GM12878 (cell line): ENCODE measurements at places on chromosomes 11 and 22. TPM values are rescaled to one million over a fixed set of nuclear protein-coding genes. Genes with fewer than 3 reads are reported as not detected.

The NKAPD1 gene
- polyA plus RNA-seq = 17.2 and 21.5 TPM in 2 replicates

The SLC22A6 gene
- polyA plus RNA-seq = not detected in 2 replicates

The ZDHHC8 gene
- 2.3 and 2.6 TPM in 2 replicates for polyA plus RNA-seq

The INS gene
- polyA plus RNA-seq = not detected in 2 replicates

DNA sequence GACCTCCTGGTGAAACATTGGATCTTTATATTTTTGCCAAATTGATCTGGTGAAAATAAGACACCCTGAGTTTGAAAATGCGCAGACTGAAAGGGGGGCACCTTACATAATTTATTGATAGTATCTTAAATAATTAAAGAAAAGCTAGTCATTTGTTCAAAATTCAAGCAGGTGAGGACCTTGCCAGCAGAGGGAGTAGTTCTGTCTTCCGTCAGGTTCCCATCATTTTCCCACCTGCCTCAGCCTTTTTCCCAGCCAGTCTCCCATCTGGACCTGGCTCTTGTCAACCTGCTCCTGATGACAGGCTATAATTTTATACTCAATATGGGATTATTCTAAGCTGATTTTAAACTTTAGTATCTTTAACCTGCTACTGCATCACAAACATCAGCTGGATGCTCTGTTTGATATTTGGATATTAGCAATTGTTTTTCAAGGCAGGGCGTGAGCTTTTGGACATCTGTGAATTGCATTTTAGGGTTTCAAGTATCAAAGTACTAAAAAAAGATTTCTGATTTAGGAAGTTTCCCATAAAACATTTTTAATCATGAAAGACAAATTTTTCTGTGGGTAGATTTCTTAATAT, 132.0 kb downstream of the ELP4 start:
- no peak for DNase-seq

- no peak for DNase-seq
Measured at GRCh38 chr22:42714308-42714707, 6.4 kb downstream of the A4GALT start.

GRCh38 chr22:48104766-48105165, 1342.3 kb downstream of the TBC1D22A start:
- no peak for DNase-seq

DNA sequence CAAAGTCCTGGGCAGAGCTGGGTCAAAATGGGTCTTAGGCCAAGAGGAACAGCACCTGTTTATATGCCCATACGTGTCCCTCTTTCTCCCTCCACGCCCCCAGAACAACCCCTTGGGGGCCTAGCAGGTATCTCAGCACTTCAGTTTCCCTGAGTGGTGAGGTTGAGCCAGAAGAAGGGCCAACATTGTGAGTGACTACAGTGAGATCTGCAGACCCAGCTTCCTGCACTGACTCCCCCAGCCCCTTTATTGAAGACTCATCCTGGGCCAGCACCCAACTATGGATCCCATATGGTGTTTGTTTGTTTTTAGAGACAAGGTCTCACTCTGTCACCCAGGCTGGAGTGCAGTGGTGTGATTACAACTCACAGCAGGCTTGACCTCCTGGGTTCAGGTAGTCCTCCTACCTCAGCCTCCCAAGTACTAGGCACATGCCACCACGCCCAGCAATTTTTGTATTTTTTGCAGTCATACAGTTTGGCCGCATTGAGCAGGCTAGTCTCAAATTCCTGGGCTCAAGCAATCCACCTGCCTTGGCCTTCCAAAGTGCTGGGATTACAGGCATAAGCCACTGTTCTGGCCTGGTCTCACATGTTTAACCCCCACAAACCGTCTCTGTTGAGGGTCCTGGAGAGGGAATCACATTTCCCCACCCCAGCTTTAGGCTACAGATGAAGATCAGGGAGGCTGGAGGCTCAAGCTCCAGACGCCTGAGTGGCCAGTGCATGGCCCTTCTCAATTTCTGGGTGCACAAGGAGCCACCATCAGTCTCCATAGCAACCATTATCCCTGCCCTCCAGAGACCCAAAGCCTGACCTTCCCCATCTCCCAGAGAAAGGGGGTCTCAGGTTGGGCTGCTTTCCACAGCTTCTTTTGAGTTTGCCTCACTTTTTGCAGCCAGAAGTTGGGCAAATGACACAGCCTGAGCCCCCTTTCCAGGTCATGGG, 1.7 kb upstream of the LARGE2 start:
- no peak for DNase-seq

GRCh38 chr11:78298291-78298771, 109.6 kb downstream of the USP35 start:
- no peak for DNase-seq

- DNase-seq = no peak
Measured at GRCh38 chr11:63805844-63806415, 7.3 kb upstream of the SPINDOC start.

DNA sequence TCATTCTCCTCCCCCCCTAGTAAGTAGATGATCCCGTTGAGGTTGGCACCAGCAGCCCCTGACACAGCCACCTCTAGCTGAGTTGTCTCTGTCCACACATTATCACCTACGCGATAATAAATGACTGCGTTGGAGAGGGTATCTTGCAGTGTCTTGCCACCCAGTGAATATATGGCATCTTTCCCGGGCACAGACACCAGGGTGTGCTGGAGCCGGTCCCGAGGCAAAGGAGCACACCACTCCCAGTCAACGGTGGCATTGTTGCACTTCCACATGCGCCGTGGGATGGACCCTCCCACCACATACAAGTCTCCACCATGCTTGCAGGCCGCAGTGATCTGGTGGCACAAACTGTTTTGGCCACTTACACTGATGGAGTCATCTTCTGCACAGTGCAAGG, 5.4 kb downstream of the KBTBD4 start:
- DNase-seq = no peak
